ENCODE measurements at places on chromosomes 4 and X.

DNA sequence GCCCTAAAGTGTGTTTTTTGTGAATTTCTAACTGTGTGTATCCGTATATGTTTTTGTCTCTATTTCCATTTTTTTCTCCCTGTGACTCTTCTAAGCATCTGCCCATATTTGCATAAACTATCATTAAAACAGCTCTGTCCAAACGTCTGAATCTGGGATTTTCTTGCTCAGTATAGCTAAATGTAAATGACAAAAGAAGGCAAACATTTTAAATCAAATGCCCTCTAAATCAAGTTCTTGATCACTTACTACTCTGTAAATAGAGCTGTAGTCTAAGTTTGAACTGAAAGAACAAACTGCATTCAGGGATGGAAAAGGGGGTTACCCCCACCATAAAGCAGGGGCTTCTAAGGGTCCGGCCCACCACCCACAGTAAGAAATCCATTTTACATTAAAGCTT, 432.0 kb upstream of the FAM241A start:
- DNase-seq = no peak

GRCh38 chr4:103754844-103755243, 35.1 kb upstream of the TACR3 start:
- DNase-seq = no peak

GRCh38 chr4:48481581-48481980, 1.6 kb upstream of the SLC10A4 start:
- no peak for DNase-seq

DNA sequence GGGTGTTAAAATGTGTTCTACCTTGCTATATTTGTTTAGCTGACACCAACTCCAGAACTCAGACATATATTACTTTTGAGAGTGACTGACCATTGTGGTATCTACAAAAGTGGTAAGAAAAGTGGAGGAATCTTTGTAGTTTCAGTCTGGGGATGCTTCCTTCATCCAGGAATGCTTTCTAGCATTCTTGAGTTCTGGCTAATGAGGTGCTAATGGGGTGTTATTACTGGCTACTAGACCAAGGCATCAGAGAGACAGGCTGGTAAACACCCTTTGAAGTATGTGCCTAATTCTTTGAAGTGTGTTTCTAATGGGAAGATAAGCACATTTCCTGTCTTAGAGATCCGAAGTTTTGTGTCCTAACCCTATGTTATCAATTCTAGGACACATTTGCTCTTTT, 310.4 kb downstream of the SPRY1 start:
- DNase-seq = no peak

All from brain pericyte (primary cell).